GM19239 (cell line): ENCODE measurements at places on chromosomes 16 and 17.

GRCh38 chr17:66932311-66932710 lies 32.2 kb upstream of the CACNG4 start:
- DNase-seq: no peak

- DNase-seq: no peak
Observed at GRCh38 chr17:79463421-79464317, 147.2 kb downstream of the RBFOX3 start.

DNA sequence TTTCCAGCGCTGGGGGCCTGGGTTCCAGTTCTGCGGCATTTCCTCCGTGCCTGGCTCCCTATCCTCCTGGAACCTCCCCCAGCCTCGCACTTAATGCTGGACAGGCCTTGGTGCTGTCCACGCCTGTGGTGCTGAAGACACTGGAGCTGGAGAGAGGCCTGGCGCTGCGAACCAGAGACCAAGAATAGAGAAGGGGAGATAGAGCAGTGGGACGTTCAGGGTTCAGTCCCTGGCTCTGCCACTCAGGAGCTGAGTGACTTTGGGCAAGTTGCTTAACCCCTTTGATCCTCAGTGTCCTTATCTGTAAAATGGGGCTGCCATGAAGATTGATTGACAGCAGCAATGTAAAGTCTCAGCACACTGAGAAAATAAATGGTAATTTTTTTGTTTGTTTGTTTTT lies 11.9 kb downstream of the SBK1 start:
- no peak for DNase-seq

DNA sequence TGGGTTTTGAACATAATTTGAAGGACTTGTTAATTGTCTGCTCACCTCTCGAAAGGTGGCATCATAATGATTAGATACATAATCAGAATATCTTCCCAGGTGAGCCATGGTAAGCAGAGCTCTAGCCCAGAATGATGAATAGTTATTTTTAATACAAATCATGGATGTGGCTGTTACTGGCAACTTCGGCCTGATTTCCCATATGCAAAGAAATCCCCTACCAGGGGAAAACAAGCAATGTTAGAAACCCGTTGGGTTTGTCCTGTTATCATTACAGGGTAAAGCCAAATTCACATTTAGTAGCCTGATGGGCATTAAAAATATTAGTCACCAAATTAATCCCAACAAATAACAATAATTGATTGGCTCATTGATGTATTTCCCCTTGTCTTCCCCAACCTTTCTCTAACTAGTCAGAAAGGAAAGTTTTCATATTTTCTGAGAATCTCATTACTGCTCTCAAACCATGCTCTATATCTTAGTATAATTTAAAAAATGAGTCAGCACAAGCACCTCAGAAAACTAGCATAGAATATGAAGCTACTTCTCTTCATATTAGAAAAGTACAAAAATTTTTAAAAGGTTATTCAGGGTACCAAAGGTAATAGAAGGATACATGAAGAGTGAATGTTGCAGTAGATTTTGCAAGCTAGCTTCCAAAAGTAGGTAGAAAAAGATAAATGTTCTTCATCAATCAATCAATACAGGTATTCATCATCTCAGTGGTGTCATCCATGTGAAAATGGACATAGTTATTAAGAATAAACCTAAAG lies 5.0 kb downstream of the STAT5B start:
- DNase-seq: no peak

- no peak for DNase-seq
Observed at GRCh38 chr17:13310858-13311257, 290.9 kb downstream of the HS3ST3A1 start.

GRCh38 chr16:51450909-51451308 lies 299.8 kb upstream of the SALL1 start:
- DNase-seq: no peak

DNA sequence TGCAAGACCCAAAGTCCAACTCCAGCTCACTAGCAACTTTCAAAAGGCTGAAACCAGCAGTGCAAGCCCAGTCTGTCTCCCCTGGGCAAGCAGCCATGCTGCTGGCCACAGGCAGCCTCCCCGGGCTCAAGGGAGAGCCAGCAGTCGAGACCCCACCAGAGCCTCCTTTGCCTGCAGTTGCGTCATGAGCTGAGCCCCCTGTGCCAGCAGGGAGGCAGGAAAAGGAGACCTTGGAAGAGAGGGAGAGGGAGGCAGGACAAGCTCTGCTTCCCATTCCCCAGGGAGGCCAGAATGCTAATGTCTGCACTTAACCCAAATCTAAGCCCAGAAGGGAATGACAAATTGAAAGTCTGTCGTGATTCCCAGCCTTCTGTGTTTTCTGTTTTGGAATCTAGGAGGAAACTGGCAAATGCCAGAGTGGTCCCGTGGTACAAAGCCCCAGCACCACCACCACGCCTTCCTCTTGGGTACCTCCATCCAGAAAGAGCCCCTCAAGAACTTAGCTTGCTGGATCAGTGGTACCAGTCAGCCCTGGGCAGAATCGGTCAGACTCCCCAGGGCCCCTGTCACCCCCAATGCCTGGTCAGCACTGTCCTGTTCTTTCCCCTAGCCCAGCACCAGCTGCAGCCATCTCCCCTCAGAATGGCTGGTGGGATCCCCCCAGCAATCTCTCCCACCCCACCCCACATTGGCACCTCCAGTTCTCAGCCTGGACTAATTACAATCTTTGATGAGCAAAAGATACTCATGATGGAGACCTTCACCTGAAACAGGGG lies 99.3 kb upstream of the TNRC6C start:
- no peak for DNase-seq

DNA sequence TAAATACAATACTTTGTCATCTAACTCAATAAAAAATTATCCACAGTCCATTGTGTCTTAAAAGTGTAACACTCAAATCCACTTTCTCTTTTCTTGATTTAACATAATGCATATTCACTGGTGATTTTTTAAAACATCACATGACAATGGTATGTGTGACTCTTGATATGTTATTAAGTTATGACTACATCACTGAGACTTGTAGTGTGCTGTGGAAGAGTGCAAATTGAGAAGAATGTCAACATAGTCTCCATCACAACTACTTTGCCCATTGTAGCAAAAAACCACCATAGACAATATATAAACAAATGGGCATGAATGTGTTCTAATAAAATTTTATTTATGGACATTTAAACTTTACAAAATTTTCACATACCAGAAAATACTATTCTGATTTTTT lies 380.7 kb upstream of the PMFBP1 start:
- no peak for DNase-seq

DNA sequence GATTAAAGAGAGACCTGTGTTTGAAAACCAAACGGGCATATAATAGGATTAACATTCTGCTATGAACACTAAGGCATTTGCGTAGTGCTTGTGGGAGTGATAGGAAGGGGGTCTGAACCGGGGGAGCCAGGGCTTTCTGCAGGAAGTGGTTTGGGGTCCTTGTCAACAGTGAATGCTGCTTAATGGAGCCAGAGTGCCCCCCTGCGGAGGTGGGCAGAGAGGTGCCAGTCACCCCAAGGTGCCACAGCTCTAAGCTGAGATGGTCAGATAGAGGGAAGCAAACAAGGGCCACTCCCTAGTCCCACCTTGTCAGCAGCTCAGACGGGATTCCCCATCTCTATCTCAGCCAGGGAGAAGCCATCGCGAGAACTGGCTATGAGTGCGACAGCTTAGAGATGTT lies 17.7 kb downstream of the NAA60 start:
- DNase-seq: no peak

DNA sequence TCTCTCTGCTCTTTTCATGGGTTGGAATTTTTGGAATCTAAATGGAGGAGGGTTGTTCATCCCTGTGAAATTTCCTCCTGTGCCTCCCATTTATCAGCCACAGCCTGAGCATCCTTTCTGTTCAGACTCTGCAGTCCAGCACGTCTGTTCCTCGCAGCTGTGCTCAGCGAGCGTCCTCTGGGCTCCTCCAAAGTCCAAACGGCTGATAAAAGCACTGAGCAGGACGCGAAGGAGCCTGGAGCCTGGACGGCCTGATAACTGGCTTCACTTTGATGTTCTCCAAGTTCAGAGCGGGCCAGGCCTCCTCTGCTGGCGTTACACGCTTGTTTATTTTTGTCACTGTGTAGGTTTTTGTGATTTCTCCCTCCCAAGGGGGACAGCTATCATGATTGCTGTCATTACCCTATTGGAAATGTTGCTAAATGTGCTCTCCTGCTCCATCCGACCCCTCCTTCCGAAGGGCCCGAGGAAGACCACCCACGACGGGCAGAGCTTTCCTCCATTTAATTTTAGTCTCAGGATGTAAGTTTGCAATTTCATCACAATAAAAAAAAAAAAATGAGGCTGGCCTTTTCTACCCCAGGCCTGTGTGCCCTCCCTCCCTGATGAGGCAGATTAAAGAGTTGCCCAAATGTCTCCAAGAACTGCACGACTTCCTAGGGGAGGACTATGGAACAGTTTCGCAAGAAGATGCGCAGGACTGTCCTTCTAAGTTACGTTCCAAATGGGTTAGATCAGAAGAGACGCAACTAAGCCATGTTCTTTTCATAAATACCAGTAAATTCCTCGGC lies 290.5 kb upstream of the FOXF1 start:
- no peak for DNase-seq

DNA sequence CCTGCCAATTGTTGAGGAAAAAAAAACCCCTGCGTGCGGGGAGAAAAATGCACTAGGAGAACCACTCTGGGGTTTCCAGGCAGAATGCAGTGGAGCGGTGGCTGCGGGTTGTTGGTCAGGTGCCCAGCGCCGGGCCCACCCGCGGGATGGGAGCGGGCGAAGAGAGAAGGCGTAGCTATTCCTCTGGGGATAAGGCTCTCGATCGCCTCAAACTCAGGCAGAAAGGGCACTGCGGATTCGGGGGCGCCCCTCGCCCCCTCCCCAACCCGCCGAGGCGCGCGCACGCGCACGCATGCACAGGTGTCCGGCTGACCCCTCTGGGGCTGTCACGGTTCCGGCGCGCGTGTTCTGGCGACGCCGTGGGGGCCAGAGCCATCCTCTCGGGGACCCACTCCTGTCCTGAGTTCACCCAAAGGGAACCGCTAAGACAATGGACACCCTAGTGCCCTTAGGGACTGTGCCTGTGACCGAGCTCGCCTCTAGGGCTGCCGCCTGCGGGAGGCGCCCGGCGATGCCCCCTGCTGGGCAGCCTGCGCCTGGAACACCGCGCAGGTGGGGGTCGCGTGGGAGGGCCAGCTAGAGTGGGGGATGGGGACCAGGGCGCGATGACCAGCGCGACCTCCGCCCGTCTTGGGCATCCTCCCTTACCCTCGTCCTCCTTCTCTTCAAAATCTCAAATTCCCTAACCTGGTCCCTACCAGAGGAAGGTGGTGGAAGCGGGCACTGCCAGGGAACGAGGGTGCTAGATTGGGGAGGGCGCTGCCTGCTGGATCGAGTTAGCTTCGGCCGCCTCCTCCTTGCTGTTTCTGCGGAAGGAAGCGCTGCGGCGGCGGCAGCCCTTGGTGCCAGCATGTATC lies 14.4 kb upstream of the CBX8 start:
- no peak for DNase-seq

DNA sequence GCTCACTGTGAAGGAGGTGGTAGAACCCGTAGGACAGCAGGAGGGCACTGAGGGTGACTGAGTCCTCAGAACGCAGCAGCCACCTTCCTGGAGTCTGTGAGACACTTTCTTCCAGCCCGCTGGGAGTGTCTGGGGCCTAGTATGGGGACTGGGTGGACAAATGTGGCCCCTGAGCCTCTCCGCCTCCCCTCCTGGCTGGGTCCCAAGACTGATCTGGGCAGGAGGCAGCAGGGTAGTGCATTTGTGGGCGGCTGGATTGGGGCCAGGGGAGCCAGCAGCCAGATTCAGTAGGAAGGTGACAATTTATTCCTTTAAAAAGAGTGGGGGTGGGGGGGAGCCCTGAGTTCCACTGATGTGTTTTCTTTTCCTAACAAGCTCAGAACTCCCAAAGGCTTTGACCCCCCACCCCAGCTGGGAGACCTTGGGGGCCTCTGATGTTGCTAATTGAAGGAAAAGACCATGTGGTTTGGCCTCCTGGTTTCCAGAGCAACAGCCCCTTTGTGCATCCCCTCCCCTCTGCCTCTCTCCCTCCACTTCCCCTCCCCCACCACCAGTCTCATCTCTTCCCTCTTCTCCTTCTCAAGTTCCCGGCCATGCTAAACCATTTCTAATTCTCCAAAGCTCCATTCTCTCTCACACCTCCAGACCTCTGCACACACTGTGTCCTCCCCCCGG lies 4.4 kb downstream of the CLEC19A start:
- DNase-seq: no peak

GRCh38 chr17:70859829-70860228 lies 690.5 kb downstream of the KCNJ2 start:
- no peak for DNase-seq

GRCh38 chr17:9230346-9230745 lies 209.0 kb downstream of the NTN1 start:
- no peak for DNase-seq

DNA sequence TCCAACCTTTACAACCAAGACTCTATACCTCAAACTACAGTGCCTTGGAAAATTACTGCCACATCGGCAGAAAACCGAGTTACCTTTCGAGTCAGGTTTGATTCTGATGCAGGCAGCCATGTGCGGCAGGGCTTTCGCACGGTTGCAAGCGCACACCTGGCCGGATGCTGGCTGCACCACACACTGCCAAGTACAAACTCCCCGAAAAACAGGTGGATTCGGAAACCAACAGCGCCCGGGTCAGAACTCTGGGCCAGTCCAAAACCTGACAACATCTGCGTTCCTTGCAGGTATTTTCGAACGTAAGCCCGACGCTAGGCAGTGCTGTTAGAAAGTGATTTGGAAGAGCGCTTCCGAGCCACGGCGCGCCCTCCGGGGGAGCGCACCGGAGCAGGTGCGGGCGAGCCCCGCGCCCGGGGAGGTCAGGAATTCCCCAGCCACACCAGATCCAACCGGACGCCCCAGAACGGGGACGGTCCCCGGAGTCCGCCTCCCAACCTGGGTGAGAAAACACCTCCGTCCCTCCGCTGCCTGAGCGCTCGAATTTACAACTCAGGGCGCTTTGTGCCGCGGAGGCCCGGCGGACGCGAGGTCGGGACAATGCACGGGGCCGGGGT lies 1.2 kb downstream of the USP7 start:
- peak; percentile 65 for DNase-seq

DNA sequence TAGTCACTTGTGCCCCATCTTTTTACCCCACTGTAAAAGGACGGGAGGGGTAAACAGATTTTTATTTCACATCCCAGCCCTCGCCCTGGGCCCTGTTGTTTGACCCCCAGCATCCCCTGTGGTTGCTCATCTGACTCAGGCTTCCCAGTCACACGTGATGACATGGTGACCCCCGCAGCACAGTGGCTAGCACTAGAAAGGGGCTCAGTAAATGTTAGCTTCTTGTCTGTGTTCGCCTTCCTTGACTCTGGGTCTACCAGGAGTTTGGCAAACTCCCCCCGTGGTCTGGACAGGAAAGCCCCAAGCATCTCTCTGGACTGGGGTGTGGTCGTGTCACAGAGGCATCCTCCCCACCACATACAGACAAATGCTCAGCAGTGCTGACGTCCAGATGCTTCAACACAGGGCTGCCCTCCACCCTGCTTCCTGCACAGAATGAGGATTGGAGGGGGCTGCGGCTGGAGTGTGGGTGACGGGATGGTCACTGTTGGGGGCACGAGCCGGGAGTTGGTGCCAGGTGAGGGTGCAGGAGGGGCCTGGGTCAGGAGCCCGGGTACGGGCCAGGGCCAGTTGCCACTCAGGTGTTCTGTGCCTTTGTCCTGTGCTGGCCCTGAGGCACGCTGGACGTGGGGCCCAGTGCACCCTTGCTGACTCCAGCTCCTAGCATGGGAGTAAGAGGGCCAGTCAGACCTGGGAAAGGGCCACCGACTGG lies 69.1 kb downstream of the METRNL start:
- no peak for DNase-seq

- no peak for DNase-seq
Observed at GRCh38 chr16:89565506-89566372, 5.3 kb downstream of the RPL13 start.

- DNase-seq: no peak
Observed at GRCh38 chr17:70313086-70313852, 143.9 kb downstream of the KCNJ2 start.
